ENCODE measurements at places on chromosomes 11 and 22.

- no peak for DNase-seq
Measured at GRCh38 chr11:119935349-119935925, 202.5 kb downstream of the TRIM29 start.

DNA sequence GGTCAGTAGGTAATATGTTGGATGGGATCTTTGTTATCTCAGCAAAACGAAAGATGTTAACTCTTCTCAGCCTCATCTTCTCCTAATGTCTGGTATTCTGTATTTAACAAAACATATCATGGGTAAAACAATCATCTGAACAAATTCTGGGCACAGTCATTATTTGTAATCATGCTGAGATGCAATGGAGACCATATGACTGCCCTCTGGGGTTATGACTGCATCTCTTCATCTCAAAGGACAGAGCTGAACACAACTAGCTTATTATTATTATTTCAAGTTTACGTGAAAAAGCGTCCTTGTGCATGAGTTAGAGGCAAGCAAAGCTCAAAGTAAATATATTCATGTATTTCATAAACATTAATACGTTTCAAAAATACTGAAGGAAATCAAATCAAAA lies 29.7 kb upstream of the PSMA1 start:
- no peak for DNase-seq

DNA sequence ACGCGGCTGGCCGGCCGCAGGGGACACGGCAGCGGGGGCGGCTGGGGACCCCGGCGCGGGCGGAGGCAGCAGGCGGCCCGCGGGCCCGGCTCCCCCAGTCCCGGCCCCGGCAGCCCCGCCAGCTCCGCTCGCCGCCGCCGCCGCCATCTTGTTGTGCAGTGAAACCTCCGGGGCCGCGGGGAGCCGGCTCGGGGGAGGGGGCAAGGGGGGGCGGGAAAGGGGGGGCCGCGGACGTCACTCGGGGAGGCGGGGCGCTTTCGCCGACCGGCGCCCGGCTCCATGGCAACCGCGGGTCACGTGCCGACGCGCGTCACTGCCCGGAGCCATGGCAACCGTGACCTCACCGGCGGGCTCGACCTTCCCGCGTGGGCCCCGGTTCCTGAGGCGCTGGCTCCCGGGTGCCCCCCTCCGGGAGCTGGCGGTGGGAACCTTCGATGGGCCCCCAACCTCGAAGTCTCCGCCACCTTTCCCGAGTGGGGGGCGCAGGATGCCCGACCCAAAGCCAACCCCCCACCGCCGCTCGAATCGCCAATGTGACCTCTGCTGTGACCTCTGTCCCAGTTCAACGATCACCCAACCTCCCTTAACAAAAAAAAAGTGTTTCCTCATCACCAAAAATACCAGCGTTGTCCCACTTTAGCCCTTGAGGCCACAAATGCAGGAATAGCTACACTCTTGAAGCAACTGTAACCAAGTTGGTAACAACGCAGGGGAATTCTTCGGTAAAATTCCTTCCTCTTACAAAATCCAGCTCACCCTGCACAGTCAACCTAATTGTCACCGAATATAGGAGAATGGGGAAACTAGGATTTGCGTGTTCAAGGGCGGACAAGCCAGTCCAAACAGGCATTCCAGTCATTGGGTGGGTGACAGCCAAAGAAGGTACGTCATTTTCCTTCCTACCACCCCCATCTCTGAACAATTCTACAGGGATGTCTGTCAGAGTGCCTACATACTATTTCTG lies at the start of gene SIK3:
Gene SIK3 (minus strand): TSS at position 160 of the 964 bp plus-strand sequence. CDS start 13 bp downstream, at position 147.
- peak; percentile 95 for DNase-seq

- DNase-seq: no peak
Measured at GRCh38 chr22:43365715-43366440, 22.7 kb upstream of the SCUBE1 start.

GRCh38 chr22:29786031-29786430 lies 18.9 kb downstream of the UQCR10 start:
- no peak for DNase-seq

DNA sequence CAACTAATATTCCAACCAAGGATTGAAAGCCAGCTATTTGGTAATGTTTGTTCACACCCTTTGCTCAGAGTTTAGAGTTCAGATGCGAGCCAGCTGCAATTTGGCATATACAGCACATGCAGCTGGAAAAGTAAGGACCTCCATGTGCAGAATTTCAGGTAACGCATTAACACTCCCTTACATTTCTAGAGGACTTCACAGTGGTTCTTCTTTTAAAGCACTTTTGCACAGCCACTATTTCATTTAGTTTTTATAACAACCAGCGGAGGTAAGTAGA lies 3.4 kb downstream of the POU2AF3 start:
- no peak for DNase-seq

- DNase-seq: no peak
Measured at GRCh38 chr22:28397306-28397705, 282.3 kb downstream of the TTC28 start.

- DNase-seq: no peak
Measured at GRCh38 chr11:83205608-83206185, 12.2 kb downstream of the ANKRD42 start.

DNA sequence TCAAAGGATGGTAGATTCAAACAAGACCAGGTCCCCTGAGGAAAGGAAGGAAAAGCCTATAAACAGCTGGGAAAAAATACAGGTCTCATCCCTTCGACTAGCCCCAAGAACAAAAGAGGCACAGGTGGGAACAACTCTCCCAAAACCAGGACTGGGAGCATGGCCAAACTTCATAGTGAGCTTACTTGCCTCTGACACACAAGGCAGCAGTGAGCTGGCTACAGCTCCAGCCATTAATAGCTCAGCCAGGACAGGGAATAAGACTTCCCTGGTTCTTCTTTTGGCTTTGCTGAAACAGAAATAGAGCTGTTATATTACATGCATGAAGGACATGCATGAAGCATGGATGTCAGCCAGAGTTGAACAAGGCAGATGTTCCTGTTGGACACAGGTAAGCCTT lies at the start of gene OR10A2:
Gene OR10A2 (plus strand): TSS at position 97 of the 400 bp plus-strand sequence. CDS start 6,698 bp downstream, outside the sequence.
- no peak for DNase-seq

DNA sequence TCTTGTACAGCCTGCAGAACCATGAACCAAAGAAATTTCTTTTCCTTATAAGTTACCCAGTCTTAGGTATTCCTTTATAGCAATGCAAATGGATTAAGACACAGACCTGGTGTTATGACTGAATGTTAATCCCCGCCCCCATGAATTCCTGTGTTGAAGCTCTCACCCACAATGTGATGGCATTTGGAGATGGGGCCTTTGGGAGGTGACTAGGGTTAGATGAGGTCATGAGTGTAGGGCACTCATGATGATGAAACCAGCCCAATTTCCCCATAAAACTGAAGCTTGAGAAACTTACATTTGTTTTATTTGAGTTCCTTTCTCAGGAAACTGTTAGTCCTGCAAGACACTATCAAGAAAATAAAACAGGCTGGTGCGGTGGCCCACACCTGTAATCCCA lies 115.8 kb upstream of the THY1 start:
- no peak for DNase-seq

DNA sequence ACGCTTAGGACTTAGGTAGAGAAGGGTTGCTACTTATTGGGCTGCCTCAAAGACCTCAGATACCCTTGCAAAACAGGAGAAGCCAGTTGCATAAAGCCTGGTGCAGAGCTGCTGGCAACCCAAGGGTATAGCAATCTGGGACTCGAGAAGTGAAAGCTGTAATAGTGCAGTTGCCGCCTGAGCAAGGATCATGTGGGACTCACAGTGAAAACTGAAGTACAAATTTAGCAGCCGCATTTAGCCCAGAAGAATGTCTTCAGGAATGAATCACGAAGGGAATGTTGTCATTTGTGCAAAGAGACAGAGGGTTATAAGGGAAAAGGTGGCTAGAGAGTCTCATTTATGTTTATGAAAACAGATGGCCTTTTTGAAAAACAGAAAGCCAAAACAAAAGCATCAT lies 267.2 kb downstream of the TENM4 start:
- no peak for DNase-seq

GRCh38 chr11:75689863-75690609 lies 21.2 kb upstream of the MAP6 start:
- no peak for DNase-seq
